ENCODE measurements at places on chromosomes 3 and 15.

DNA sequence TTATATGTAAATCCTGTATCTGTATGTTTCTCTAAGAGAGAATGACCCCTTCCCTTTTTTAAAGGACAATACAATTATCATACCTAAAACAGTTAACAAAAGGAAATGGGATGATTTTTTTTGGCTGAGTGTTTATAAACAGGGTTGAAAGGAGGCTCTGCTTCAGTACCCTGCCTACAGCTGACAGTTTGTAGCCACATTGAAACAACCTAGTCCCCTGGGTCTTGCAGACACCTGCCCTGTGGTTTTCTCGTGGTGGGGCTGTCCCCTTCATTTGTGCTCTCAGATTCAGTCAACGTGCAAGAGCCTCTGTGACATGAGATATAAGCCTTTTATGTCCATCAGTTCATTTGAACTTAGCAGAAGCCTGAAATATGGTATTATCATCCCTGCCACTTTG, 2.3 kb upstream of the HMCES start:
- no peak for DNase-seq

GRCh38 chr3:64016941-64017620, 6.2 kb downstream of the PSMD6 start:
- DNase-seq: no peak

DNA sequence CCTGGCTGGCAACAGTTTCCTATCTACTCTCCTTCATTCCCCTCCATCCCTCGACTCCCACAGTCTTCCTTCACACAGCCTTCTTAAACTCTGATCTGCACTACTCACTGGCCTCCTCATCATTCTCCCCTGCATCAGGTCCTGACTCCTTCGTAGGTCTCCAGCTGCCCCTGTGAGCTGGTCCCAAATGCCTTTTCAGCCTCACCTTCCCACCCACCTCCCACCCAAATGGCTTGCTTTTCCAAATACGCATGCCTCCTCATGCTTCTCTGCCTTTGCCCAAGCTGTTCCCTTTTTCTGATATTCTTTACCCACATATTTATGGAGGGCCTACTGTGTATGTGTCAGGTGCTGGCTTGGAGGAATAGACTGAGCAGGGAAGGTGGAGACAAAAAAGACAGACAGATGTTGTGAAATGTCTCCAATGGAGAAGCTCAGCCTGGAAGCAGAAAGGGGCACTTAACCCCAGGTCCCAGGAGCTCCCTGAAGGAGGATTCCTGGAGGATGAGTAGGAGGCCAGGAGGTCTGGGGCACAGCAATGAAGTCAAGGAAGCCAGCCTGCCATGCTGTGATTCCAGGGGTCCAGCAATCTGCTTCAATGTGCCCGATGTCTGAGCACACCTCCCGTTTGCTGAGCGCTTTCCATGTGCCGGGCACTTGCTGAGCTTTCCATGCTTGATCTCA, 252.2 kb downstream of the SHQ1 start:
- DNase-seq: no peak

DNA sequence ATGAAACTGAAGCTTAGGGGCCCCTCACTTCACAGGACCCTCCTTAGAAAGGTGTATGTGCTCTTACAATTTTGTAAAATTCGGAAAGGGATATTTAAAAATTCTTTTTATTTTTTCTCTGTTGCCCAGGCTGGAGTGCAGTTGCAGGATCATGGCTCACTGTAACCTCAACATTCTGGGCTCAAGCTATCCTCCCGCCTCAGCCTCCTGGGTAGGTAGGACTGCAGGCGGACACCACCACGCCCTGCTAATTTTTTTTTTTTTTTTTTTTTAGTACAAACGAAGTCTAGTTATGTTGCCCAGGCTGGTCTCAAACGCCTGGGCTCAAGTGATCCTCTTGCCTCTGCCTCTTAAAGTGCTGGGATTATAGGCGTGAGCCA, 45.1 kb upstream of the SPATA12 start:
- no peak for DNase-seq

DNA sequence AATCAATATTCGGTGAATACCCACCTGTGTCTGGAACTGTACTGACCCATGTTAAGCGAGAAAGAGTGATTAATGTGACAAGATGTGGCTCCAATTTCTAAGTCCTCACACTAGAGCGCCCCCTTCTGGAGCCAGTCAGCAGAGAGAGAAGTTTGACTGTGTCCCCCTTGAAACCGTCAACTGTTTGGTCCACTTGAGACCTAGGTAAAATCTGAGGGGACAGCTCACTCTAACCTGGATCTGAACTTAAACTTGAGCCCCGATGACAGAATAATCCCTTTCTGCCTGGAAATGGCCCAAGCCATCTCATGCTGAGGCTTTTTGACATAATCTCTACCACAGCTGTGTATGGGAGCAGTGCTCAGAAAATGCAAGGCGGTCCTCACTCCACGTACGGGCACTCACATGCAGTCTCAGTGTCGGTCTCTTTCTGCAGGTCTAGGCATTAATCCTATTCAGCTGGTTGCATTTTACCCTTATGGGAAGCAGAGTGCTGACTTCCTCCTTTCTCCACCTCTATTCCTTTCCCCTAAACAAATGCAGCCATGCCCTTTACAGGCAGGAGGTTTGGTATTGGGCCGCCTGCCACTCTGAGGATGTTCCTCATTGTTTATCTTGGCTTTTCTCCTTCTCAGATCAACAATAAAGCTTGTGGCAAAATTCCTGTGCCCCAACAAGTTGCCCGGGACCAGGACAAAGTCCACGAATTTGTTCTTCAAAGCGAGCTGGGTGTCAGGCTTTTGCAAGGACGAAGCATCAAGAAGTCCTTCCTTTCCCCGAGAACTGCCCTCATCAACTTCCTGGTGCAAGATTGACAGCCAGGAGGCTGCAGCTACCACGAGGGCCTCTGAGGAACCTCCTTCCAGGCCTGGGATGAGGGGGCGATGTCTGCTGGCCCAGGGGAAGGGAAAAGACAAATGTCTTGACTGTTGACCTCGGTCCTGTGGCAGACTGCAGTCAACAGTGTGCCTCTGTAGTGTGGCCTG, 47.5 kb upstream of the LIMD1 start:
- DNase-seq: no peak

DNA sequence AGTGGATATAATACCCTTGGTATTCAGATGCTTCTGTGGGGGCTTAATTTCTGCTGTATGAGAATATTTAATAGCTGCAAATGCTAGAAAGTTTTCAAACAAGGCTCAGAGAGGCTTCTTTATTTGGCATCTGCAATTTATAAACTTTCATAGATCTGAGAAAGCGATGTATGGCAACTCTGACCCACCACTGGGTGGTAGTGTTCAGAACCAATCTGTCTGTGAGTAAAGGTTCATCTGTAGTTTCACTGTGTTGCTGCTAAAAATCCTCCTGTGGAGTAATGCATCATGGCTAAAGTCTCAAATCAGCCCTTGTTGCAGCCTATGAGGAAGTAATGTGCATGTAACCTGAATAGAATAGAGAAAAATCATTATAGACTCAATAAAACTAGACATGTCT, 47.4 kb downstream of the CLSTN2 start:
- no peak for DNase-seq

- no peak for DNase-seq
These were observed 2.2 kb downstream of the RPSA start for GRCh38 chr3:39408493-39409372.

DNA sequence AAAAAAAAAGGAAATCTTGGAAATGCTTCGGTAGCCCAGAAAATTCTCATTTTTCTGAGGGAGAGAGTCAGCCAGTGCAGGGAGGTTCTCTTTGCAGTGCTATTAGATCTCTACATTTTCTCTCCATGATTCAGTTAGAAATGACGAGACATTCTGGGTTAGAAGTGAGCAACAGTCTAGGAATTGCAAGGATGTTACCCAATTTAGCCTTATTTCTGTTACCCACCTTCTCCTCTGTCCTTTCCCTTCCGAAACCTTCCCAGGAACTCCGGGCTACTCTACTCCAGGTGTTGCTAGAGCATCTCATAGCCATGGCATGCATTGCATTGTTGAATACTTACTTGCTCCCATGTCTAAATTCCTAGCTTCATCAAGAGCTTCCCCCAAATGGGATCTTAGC, 106.8 kb downstream of the EDEM1 start:
- no peak for DNase-seq

- no peak for DNase-seq
These were observed 4.0 kb downstream of the TM4SF1 start for GRCh38 chr3:149373235-149374125.

DNA sequence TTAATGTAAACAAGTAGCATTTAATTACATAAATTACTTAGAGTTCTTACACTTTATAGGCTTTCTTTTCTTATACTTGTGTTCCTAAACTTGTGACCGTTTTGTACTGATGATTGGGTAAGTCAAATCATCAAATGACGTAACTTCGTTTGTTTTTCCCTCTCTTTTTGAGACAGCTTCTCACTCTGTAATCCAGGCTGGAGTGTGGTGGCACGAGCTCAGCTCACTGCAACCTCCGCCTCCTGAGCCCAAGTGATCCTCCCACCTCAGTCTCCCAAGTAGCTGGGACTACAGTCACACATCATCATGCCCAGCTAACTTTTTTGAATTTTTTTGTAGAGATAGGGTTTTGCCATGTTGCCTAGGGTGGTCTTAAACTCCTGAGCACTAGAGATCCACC, 226.0 kb downstream of the TCF12 start:
- DNase-seq: no peak

DNA sequence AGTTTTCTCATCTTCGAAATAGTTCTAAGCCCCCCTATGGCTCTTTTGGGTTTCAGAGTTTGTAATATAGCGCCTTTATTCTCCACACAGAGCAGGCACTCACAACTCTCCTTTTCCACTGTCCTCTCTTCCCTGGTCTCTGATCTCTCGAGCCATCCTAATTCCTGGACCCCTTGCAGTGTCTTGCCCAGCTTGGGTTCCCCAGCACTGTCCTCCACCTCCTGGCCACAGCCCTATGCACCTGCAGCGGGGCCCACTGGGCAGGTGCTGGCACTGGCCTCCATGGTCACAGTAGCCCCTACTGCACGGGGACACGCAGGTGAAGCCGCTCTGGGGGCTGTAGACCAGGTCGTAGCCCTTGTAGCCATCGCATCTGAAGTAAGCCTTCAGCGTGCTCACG, 27.9 kb downstream of the MUC20 start:
- DNase-seq: no peak

DNA sequence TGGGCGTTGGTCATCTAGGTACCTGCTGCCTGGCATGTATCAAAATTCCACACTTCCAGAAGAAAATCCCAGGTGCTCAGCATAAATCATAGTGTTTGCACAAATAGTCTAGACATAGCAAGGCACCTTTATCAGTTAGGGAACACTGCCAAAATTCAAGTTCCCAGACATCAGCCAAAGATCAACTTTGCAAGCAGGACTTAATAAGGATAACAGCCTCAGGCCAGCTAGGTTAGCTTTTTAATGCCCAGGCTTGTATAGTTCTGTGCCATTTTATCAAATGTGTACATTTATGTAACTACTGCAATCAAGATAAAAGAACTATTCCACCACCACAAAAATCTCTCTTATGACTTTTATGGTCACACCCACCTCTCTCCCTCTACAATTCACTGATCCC, 30.7 kb downstream of the DZIP3 start:
- no peak for DNase-seq

DNA sequence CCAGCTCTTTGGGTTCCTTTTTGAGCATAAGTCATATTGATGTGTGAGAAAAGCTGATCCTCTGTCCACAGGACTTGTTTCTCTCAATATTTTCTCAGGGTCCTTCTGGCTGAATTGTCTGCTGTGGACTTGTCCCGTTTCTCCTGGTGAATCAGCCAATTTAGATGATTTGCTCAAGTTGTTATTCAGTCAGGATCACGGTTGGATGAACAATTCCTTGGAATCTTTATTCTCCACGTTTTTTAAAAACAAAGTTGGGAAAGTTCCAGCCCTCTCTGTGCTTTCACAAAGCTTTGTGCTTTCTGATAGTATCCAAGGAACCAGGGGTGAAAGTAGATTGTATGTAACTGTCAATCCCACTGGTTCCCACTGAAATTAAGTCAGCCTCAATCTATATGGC, 61.3 kb downstream of the LRRC3B start:
- no peak for DNase-seq

- DNase-seq: no peak
These were observed 114.3 kb downstream of the OXSM start for GRCh38 chr3:25904206-25904605.

DNA sequence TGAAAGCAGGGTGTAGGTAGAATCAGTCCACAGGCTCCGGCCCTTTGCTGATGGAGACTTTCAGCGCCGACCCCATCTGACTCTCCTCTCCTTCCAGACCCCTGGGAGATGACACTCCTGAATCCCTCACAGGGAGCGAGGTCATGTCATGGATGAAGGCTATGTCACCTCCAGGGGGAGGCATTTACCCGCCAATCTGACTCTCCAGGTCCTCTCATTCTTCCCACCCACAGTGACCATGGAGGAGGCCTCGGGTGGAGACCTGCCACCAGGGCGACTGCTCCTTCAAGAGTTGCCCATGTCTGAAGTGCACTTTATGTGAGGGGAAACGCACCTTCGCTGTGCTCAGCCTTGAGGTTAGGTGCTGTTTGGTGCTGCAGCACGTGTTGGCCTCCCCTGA, 112.7 kb downstream of the KLF13 start:
- DNase-seq: no peak

- DNase-seq: no peak
These were observed 21.6 kb upstream of the PLXNA1 start for GRCh38 chr3:126961191-126961790.

- DNase-seq: no peak
These were observed 27.3 kb downstream of the ALDH1L1 start for GRCh38 chr3:126152901-126153694.

DNA sequence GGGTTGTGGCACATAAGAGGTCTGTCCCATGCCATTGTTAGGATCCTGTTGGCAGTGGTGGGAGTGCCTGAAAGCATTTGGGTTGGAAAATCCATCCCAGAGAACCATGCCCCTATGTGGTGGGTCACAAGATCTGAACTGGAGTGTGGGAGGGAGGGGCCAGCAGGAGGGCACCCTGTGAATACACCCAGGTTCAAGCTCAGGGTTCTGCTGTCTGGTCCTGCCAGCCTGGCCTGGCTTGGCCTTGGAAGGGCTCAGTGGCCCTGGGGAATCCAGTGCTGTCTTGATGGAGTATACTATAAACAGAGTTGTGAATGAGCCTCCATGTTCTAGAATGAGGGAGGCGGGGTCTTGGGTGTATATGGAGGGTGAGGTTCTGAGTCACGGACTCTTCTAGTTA, 11.8 kb downstream of the ANKDD1A start:
- DNase-seq: no peak

- DNase-seq: no peak
These were observed 44.4 kb upstream of the GALNT15 start for GRCh38 chr3:16130066-16130465.

DNA sequence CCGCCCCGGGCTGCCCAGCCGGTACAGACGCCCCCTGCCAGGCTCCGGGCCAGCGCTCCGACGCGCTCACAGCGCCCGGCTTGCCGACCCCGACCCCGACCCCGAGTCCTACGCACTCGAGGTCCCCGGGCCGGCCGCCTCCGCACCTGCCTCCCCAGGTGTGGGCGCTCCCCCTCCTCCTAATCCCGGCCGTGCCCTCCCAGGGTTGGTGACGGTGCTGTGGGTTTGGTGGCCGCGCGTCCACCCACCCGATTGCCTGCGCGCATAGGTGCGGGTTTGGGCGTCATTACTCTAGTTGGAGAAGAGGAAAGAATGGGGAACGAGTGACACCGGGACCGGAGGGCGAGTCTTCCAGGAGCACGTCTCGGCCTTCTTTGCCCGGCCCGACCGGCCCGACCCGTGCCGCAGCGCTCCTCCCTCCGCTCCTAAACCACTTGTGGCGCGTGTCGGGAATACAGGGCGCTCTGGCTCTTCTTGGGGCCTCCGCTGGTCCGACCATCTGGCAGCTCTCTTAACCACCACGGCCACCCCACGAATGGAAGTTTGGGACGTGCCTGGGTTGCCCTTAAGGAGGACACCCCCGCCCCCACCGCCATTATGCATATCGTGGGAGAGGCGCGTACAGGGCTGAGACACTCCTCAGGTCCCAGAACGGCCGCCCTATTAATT, 810 bp upstream of the THRB start:
- DNase-seq: no peak

GRCh38 chr3:158528076-158528674, 42.8 kb upstream of the MLF1 start:
- DNase-seq: no peak
